Pericardium fibroblast (primary cell): ENCODE measurements at places on chromosomes 16 and 17. TPM values are rescaled to one million over a fixed set of nuclear protein-coding genes. Genes with fewer than 3 reads are reported as not detected.

Gene CD300LF
- not detected in 2 replicates for total RNA-seq

Gene KRTAP9-2
- total RNA-seq = not detected in 2 replicates

Gene APOBR
- not detected in 2 replicates for total RNA-seq

Gene SLC16A6
- total RNA-seq = 0.26 TPM in 1 of 2 replicates, not detected in the other

Gene ASB16
- not detected in 2 replicates for total RNA-seq

Gene CCL7
- total RNA-seq = not detected in 2 replicates

Gene TPSAB1
- not detected in 2 replicates for total RNA-seq

Gene CFAP97D1
- total RNA-seq = not detected in 2 replicates

Gene CD300E
- total RNA-seq = not detected in 2 replicates

Gene HBA1
- total RNA-seq = 1.9 TPM in 1 of 2 replicates, not detected in the other

Gene REXO5
- 2.0 and 3.7 TPM in 2 replicates for total RNA-seq

Gene C1QL1
- total RNA-seq = 2.6 and 13.5 TPM in 2 replicates

Gene PNPO
- total RNA-seq = 29.5 and 33.3 TPM in 2 replicates

Gene ZSCAN10
- not detected in 2 replicates for total RNA-seq

Gene KCTD19
- 0.12 TPM in 1 of 2 replicates, not detected in the other for total RNA-seq

Gene WDR59
- total RNA-seq = 12.2 and 15.2 TPM in 2 replicates

Gene KCNG4
- not detected in 2 replicates for total RNA-seq

Gene DNAAF8
- total RNA-seq = 0.09 and 5.1 TPM in 2 replicates

Gene SMPD3
- total RNA-seq = under 0.01 TPM in 1 of 2 replicates, not detected in the other

Gene SERPINF2
- total RNA-seq = 0.35 and 1.9 TPM in 2 replicates

Gene KRT40
- total RNA-seq = not detected in 2 replicates

Gene TRIM25
- total RNA-seq = 13.3 and 25.6 TPM in 2 replicates

Gene CCL13
- total RNA-seq = not detected in 2 replicates

Gene BCAR1
- total RNA-seq = 49.6 and 119 TPM in 2 replicates

Gene KRTAP4-4
- total RNA-seq = not detected in 2 replicates

Gene OR3A3
- 0.12 TPM in 1 of 2 replicates, not detected in the other for total RNA-seq

Gene ARSG
- 0.35 and 1.4 TPM in 2 replicates for total RNA-seq

Gene ALOX12B
- not detected in 2 replicates for total RNA-seq

Gene ZDHHC1
- 10.6 and 12.8 TPM in 2 replicates for total RNA-seq

Gene VTN
- total RNA-seq = 17.4 and 23.3 TPM in 2 replicates

Gene LPO
- total RNA-seq = not detected in 2 replicates

Gene KRT20
- total RNA-seq = not detected in 2 replicates

Gene CA4
- not detected in 2 replicates for total RNA-seq

Gene SPATA32
- total RNA-seq = not detected in 2 replicates

Gene CALB2
- 4.7 TPM in 1 of 2 replicates, not detected in the other for total RNA-seq

Gene NAE1
- total RNA-seq = 34.7 and 61.5 TPM in 2 replicates

Gene MPP3
- 4.3 and 6.0 TPM in 2 replicates for total RNA-seq

Gene KRTAP4-6
- not detected in 2 replicates for total RNA-seq

Gene RGS9
- under 0.01 and 2.6 TPM in 2 replicates for total RNA-seq

Gene RNF222
- not detected in 2 replicates for total RNA-seq

Gene KCTD2
- 13.0 and 20.0 TPM in 2 replicates for total RNA-seq

Gene RPGRIP1L
- total RNA-seq = 7.1 and 8.7 TPM in 2 replicates
